ENCODE measurements at places on chromosomes 5 and 9.

DNA sequence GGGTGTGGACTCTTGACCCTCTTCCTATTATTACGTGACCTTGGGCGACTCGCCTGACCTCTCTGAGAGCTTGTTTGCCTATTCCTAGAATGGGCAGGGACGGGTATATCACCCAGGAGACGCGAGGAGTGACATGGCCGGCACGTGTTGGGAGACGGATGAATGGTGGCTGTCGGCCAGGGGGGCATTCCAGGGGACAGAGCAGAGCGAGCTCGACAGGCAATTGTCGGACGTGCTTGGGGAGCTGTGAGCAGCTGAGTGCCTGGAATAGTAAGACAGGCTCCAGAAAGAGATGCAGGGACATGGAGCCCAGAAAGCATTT lies 29.3 kb upstream of the UNC5A start:
- no peak for DNase-seq

- DNase-seq, result no peak
Measured at GRCh38 chr5:15621094-15621493, 121.1 kb downstream of the FBXL7 start.

DNA sequence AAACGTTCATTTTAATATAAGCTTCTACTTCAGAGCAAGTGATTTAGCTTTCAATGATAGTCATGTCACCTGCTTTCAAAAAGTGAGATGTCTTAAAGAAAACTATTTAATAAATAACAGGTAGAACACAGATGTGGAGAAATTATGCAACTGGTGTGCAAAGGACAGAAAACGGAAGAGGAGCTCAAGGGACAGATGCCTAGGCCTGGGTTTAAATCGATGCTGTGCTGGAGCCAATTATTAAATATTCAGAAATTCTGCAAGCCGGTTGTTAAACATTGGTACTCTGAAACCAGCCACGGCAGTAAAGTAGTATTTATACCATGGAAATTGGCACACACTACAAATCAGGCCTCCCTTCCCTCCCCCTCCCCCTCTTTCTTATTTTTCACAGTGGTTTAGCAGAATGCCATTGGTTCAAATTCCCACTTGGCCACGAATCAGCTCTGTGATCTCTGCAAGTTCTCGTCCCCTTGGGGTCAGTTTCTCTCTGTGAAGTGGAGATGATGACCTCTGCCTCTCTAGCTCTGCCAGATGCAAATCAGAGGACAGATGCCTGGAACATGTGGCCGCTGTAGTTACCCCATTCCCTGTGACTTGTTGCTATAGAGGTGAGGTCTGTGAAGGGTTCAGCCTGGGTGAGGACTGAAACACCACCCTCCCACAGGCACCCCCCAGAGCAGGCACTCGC lies 6.2 kb upstream of the RNF130 start:
- DNase-seq, result no peak

DNA sequence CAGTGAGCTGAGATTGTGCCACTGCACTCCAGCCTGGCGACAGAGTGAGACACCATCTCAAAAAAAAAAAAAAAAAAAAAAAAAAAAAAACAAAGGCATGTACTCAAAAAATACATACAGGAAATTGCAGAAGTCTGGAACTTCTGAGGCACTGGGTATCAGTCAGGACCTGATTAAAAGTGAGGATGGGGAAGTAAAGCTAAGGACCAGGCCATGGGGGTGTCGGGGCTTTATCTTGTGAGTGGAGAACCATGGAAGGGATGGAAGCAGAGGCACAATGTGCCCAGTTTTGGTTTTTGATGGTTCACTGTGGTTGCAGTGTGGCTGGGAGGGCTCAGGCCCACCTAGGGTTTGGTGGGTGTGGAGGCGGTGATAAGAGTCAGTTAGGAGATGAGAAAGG lies 212.7 kb upstream of the PIK3R1 start:
- no peak for DNase-seq

DNA sequence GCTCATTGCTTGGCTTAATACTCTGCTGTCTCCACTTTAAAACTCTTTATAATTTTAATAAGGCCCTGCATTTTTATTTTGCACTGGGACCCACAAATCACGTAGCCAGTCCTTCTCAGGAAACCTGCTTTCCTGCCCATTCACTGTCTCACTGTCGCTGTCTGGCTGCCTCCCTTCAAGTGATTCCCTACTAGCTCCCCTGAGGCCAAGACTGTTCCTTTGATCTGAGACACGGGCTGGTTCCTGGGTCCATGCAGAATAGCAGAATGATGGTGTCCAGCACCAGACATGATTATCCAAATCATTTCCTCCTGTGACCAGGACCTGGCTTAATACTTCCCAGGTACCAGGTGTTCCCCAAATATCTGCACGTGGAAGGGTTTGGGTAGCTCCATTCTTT lies 597.1 kb upstream of the KLF4 start:
- DNase-seq, result no peak

DNA sequence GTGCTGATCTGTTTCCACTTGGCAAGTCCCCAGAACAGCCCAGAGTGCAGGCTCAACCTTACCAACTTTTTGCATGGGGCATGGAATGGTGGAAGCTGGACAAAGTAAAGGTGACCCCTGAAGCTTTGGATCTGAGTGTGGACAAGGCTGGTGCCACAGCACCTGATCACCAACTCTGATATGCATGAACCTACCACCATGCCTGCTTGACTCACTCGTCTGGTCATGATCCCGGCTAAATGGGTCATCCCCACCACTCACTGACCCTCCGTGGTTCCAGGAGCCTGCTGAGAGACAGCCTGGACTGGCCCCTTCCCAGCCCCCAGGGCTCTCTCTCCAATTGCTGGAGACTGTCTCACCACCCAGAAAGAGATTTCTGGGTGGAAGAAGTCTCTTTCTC lies 14.4 kb upstream of the SLC22A4 start:
- DNase-seq, result no peak

- no peak for DNase-seq
Measured at GRCh38 chr5:35430381-35431162, 187.1 kb upstream of the SPEF2 start.

GRCh38 chr5:58771796-58772195 lies 188.9 kb downstream of the RAB3C start:
- no peak for DNase-seq

DNA sequence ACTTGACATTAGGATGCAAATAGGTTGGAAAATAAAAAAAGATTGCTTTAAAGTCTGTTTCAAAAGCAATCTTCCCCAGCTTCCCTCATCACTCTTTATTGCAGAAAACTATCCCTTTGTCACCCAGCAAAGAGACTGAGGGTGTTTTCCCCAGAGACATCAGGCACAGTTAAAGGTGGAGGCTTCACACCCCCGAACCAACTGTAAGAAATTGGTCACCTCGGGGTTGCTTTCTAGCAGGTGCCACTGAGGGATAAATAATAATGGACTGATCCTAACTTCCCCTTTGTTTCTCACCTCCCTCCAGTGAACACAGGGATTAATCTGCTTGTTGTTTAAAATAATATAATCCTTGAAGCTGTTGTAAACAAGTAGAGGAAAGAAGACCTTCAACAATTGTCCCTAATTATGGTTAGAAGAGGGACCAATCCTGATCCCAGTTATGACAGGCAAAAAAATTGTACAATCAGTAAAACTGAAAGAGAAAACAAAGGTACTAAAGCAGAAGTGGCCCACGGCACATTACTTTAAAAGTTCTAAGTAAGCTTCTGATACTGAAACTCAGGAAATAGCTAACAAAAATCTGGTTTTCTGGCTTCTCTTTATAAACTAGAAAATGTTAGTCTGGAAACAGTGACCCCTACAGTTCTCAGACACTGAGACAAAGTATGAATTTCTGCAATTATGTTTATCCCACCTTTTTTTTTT lies 6.6 kb upstream of the PCSK1 start:
- no peak for DNase-seq

DNA sequence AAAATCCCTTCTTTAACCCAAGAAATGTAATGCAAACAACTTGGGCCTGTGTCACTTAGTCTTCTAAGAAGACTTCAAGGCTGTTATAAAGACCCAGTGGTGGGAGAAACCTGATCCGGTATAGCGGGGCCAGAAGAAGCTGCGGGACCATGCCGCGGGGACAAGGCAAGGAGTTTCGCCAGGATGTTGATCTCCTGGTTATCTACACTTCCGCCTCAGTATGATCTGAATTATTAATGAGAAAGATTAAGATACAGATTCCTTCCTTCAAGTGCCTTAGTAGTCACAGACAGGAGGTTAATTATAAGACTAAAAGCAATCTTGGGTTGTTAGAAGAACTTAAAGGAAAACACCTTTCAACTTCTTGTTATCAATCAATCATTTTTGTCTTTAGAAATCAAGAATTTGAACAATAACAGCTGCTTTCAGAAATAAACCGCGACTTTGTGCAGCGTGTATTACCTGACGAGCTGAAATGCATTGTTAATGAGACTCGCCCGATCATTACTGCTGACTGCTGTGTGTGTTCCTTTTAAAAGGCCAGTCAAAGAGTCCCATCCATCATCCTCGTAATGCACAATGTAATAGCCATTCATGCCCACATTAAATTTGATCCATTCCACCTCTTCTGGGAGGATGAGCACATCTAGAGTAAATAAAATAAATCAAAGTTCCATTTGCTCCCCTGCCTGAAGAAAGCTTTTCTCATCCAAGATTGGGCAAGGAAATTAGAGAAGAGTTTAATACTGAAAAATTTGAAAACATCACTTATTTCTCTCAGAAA lies 22.2 kb downstream of the ERAP1 start:
- no peak for DNase-seq

- no peak for DNase-seq
Measured at GRCh38 chr5:76608833-76609232, 14.4 kb downstream of the F2RL2 start.

DNA sequence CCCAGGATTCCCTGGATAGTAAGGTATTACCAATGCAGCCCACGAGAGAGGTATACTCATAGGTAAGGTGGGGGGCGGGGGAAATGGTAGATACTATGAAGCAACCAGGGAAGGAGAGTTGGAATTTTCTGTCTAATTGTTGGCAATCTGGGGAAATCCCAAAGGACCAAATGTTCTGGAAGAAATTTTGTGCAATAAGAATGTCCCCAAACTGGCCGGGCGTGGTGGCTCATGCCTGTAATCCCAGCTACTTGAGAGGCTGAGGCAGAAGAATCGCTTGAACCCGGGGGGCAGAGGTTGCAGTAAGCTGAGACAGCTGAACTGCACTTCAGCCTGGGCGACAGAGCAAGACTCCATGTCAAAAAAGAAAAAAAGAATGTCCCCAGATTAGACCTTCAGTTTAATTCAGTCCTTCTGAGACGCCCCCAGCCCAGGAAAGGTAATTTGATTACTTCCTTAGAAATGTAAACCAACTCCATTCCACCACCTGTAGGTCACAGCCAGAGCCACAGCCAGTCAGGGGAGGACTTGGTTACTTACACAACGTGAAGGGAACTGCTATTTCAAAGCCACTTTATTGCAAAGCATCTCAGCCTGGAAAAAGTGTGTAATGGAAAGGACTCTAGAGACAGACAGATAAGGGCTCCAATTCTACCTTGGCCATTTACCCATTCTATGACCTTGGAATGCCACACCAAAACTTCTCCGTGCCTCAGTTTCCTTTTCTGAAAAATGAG lies 50.0 kb upstream of the KLF4 start:
- no peak for DNase-seq

GRCh38 chr5:139344177-139344576 lies 2.5 kb downstream of the PAIP2 start:
- no peak for DNase-seq

GRCh38 chr9:135369412-135369990 lies 110.1 kb upstream of the PPP1R26 start:
- DNase-seq, result no peak

GRCh38 chr9:89576404-89576839 lies 28.4 kb upstream of the GADD45G start:
- DNase-seq, result no peak

DNA sequence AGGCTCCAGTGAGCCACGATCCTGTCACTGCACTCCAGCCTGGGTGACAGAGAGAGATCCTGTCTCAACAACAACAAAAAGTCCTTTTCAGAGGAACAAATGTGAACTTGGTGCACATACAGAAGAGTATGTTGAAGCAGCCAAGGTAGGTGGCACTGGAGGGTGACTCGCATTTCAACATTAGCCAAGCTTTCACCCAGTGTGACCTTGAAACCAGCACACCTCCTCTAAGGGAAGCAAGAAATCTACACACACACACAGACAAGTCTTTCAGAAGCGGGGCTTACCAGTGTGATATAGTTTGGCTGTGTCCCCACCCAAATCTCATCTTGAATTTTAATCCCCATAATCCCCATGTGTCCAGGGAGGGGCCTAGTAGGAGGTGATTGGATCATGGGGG lies 225.2 kb downstream of the SEMA5A start:
- no peak for DNase-seq

GRCh38 chr9:136494012-136494411 lies 11.2 kb upstream of the SEC16A start:
- DNase-seq, result no peak

DNA sequence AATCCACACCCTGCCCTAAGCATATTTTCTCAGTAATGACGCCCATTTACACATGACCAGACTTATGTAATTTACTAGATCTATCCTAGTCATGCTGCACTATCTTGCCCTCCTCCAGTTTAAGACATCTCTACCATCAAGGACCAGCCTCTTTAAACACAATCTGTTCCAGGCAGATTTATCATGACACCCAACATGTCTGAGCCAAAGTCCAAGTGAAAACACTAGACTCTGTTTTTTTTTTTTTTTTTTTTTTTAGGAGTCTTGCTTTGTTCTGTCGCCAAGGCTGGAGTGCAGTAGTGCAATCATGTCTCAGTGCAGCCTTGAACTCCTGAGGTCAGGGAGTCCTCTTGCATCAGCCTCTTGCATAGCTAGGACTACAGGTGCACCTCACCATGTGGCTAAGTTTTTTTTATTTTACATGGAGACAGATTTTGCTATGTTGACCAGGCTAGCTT lies 354.6 kb downstream of the ARRDC3 start:
- DNase-seq, result no peak

- DNase-seq, result no peak
Measured at GRCh38 chr5:81268521-81269196, 32.7 kb upstream of the ZCCHC9 start.

DNA sequence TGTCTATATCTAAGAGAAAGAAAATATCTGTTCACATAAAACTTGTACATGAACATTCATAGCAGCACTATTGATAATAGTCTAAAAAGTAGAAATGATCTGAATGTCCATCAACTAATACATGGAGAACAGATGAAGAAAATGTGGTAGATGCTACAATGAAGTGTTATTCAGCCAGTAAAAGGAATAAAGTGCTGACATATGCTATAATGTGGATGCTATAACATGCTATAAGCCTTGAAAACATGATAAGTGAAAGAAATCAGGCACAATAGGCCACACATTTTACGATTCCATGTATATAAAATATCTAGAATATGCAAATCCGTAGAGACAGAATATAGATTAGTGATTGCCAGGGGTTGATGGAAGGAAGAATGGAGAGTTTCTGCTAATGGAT lies 146.8 kb downstream of the SEMA5A start:
- DNase-seq, result no peak

- no peak for DNase-seq
Measured at GRCh38 chr5:497871-498509, 26.3 kb downstream of the SLC9A3 start.
